Hindlimb muscle (tissue), 1 donor: ENCODE measurements at places on chromosomes 13 and 19. TPM values are rescaled to one million over a fixed set of nuclear protein-coding genes. Genes with fewer than 3 reads are reported as not detected.

DNA sequence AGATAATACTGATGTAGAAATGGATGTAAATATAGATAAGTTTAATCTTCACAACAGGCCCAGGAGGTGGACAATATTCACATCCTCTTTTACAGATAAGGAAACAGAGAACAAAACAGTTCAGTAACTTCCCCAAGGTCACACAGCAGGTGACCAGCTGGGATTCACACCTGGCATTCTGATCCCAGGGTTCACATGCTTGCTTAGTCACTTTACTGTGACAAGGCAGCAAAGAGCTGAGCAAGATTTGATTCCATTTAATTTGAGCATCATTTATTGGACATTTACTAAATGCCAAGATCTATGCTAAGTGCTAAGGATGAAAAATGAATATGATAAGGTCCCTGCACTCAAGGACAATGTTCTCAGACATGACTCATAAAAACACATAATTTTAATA, 94.1 kb upstream of the STARD13 start:
- no peak for DNase-seq

GRCh38 chr19:28437390-28438346, 775.3 kb downstream of the UQCRFS1 start:
- DNase-seq, result no peak

DNA sequence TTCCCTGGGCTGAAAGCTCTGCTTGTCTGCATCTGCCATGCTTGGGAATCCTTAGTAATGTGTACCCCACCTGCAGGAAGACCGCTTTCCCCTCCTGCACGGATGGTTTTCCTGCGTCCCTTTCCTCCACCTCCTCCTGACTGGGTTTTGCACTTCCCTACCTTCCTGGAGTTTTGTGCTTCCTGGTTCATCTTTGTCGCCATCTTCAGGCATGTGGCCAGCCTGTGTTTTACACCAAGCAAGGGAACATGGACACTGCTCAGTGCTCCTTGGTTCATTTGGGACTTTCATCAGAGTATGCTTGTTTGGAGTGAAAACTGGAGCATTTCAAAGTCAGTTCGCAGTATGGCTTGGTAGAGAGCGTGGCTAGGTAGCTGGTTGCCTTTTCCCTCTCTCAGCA, 30.7 kb downstream of the ERICH6B start:
- no peak for DNase-seq

DNA sequence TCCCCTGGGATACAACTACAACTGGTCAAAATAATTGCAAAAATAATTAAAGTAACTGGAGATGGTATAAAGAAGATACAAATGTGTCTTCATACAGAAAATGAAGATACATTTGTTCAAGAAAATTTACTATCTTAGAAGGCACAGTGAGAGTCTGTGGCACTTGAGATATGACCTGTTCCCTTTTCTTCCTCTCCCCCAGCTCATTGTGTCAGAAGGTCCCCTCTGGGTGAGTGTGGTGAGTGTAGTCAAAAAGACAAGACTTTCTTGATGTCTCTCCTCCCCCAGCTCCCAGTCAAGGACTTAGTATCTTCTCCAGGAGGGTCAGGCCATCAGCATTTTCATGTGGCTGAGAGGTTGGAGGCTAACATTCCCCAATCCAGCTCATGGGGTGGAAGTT, 51.7 kb downstream of the EDNRB start:
- no peak for DNase-seq

- peak; percentile 52 for DNase-seq
Measured at GRCh38 chr13:29743201-29743786, 107.1 kb downstream of the UBL3 start.

DNA sequence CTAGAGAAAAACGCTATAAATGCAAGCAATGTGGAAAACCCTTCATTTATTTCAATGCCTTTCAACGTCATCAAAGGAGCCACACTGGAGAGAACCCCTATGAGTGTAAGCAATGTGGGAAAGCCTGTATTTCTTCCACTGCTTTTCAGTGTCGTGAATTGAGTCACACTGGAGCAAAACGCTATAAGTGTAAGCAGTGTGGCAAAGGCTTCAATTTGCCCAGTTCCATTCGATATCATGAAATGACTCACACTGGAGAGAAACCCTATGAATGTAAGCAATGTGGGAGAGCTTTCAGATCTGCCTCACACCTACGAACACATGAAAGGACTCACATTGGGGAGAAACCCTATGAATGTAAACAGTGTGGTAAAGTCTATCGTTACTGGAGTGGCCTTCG, 27.4 kb downstream of the ZNF20 start:
- DNase-seq, result no peak

GRCh38 chr19:19460761-19461265, 54.5 kb downstream of the TSSK6 start:
- DNase-seq, result peak; percentile 60

GRCh38 chr13:79228972-79229371, 177.1 kb downstream of the RBM26 start:
- DNase-seq, result no peak

DNA sequence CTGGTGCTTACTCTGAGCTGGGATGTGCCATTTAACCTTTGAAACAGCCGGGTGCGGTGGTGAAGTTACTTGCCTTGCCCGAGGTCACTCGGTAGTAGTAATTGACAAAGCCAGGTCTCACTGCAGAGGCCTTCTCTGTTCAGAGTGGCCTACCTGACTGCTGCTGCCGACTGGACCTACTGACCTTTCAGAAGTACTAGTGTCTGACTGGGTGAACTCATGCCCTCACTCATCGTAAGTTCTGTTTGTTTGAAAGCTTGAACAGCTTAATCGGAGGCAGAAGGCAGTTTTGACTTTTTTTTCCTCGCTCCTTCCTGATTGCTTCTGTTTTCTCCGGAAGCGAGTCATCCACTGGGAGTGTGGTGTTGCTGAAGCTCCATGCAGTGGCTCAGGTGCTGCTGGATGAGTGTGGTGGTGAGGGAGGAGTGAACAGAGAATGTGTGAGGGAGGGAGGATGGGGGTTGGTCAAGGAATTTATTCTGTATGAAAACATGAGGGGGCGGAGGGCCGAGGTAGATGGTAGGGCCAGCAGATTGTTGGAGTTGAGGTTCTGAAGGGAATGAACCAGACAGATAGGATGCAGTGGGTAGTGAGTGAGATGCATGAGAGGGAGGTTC, 2.7 kb downstream of the SPINT2 start:
- DNase-seq, result no peak

- no peak for DNase-seq
Measured at GRCh38 chr19:40954573-40954972, 36.5 kb upstream of the CYP2B6 start.

Gene PRMT1
- 214 TPM for polyA plus RNA-seq

Gene C3
- polyA plus RNA-seq, result 60.1 TPM

Gene CEACAM5
- polyA plus RNA-seq, result not detected

Gene HNRNPA1L2
- 9.7 TPM for polyA plus RNA-seq

Gene KIR2DL4
- not detected for polyA plus RNA-seq
